ENCODE measurements at places on chromosomes 11 and 22. TPM values are rescaled to one million over a fixed set of nuclear protein-coding genes. Genes with fewer than 3 reads are reported as not detected.

The SLCO2B1 gene
- total RNA-seq = 30.1 TPM

The ZNF408 gene
- 7.1 TPM for total RNA-seq

The OR56A1 gene
- total RNA-seq = not detected

The CNIH2 gene
- total RNA-seq = not detected

The FOSL1 gene
- 0.32 TPM for total RNA-seq

- no peak for DNase-seq
These were observed 79.1 kb upstream of the SC5D start for GRCh38 chr11:121213362-121213893.

GRCh38 chr11:134610116-134610910 lies 198.3 kb upstream of the B3GAT1 start:
- DNase-seq = no peak

DNA sequence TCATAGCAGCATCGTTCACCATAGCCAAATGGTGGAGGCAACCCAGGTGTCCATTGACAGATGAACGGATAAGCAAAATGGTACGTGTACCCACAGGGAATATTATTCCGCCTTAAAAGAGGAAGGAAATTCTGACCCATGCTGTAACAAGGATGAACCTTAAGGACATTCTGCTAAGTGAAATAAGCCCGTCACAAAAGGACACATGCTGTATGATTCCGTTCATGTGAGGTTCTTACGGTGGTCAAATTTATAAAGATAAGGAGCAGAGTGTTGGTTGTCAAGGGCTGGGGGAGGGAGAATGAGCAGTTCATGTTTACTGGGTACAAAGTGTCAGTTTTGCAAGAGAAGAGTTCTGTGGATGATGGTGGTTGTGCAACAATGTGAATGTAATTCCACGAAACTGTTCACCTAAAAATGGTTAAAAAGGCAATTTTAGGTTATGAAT lies 26.3 kb downstream of the APOL1 start:
- DNase-seq = no peak

GRCh38 chr22:46076651-46077339 lies 73.5 kb upstream of the PPARA start:
- DNase-seq = peak; percentile 68

DNA sequence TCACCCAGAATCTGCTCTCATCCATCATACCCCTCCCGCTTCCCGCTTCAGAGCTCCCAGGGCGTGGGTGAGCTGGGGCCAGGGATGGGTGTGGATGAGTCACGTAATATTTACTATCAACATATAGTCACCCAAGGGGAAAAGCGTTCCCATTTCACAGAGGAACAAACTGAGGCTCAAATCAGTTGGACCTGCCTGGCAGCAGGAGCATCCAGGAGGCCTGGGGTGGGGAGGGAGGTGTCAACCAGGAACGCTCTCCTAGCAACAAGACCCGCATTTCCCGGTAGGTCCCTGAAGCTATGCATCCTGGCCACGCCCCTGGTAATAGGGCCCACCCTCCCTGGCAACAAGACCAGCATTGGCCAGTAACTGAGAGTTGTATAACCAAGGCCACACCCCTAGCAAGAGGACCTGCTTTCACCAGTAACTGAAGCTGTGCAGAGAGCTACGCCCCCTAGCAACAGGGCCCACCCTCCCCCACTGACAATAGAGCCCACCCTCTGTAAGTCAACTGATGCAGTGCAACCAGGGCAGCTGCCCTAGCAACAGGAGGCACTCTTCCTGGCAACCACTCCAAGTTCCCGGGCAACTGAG lies 32.7 kb upstream of the TXNRD2 start:
- DNase-seq = no peak

- DNase-seq = no peak
These were observed 9.9 kb upstream of the RASD2 start for GRCh38 chr22:35530700-35531099.

GRCh38 chr11:86660088-86660487 lies 12.3 kb downstream of the ME3 start:
- DNase-seq = no peak

DNA sequence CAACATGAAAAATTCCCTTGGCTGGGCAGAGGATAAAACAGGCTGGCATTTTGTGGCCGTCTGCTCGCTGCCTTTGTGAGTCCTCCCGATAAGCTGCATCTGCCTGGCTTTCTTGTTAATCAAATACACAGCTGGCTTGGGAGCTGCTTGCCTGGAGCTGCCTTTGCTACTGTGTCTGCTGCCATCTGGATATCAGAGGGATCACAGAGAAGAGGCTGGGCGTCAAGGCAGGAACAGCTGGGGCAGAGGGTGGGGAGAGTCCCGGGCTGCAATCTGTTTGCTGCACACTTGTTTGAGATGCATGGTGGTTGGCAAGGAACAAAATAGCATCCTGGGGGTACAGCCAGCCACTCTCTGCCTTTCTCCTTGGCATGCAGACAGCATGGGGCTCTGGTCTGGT lies 36.0 kb downstream of the COMMD9 start:
- no peak for DNase-seq

DNA sequence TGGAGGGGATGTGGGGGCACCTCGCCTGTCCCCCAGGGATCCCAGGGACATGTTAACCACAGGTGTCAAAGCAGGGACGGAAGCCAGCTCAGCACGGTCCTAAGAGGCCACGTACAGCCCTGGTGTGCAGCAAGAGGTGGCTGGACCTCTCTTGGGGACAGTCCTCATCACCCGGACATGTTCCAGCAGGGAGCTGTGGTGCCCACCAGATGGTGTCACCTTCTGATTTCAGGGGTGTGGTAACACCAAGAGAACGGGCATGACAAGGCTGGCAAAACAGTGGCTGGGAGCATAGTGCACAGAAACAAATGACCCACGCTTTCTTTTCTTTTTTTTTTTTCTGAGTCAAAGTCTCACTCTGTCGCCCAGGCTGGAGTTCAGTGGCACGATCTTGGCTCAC lies 25.6 kb upstream of the COMT start:
- no peak for DNase-seq

DNA sequence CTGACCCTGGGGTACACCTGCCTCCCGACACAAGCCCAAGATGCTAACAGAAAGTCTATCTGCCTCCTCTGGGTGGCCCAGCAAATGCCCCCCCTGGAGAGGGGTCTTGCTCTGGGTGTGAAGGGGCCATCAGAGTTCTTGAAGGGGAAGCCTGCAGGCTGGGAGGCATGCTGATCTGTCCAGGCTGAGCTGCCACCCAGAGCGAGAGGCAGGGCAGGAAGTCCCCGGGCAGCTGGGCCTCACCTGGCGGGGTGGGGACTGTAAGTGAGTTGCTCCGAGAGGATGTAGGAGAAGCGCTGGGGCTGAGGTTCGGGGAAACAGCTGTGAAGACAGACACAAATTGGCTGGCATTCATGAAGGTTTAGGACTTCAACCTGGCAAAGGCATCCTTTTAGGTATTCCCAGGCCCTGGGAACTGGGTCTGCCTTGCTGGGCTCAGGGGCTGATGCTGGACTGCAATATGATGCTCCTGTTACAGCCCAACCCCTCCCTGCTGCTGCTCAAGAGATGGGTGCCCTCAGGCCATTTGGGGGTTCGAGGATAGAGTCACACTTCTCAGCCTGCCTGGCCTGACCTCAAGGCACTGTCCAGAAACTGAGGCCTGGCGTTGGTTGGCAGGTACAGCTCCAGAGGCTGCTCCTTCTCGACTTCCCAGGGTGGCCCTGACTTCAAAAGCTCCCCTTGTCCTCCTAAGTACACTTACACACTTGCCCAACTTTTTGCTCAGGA lies 60.2 kb upstream of the LYVE1 start:
- no peak for DNase-seq

DNA sequence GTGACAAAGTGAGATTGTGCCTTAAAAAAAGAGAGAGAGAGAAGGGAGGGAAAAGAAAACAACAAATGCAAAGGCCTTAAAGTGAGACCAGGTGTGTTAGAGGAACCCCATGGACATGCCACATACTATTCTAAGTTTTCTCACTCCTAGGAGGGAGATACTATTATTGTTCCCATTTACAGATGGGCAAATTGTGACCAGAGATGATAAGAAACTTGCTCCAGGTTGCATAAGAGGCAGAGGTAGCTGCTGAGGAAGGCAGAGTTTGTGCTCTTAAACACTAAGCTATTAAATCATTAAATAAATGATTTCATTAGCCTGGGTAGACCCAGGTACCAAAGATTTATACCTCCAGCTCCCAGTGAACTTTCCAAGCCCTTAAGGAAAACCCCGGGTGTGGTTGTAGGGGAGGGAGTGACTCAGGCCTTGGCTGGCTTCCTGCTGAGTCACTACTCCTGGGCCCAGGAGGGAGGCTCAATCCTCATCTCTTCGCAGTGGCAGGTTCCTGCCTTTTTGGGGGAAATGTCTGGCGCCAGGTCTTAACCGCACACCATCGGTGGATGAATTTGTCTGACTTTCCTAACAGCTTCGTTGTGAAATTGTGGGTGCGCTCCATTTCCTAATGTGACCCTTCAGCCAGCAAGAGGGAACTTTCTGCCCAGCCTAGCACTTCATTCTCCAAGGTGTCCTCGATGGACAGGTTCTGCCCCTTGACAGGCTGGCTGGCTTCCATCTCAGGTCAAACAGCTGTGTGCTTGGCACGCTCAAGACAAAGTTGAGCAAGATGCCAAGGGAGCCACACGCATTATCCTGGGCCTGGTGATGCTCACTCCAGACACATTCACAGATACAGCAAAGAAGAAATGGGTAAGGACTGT lies 33.4 kb upstream of the PTPRJ start:
- DNase-seq = peak; percentile 76

DNA sequence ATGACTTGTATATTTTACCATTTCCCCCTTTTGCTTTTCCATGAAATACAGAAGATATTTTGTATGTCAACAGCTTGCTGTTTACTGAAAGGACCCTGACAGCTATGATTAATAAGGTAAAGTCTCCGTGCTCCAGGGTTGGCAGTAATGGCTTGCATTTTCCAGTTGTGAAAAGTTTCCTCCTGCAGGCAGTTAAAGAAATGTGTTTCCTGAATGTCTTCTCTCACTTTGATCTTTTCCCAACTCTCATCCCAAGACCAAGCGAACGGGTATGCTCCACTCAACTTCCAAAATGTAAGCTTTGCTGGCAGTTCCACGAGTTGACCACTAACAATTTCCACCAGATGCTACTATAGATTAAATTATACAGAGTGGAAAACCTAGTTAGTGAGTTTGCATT lies 8.9 kb downstream of the FIBIN start:
- no peak for DNase-seq

- no peak for DNase-seq
These were observed 90.4 kb downstream of the TTC28 start for GRCh38 chr22:28589102-28589750.

DNA sequence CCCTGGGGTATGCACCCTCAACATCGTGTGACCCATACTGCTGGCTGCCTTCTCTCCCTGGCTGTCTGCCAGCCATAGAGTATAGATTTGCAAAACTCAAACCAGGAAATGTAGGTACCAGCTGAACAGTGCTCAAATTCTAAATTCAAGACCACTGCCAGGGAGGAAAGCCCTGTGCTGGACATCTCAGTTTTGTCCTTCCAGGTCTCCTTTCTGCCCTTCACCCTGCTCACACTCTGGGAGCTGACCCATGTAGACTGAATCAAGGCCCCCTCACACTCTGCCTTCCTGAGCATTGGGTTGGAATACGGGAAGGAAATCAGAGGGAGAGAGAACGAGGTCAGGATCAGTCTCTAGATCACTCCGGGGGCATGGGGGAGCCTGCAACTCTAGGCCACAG lies 12.4 kb upstream of the DRD2 start:
- no peak for DNase-seq

DNA sequence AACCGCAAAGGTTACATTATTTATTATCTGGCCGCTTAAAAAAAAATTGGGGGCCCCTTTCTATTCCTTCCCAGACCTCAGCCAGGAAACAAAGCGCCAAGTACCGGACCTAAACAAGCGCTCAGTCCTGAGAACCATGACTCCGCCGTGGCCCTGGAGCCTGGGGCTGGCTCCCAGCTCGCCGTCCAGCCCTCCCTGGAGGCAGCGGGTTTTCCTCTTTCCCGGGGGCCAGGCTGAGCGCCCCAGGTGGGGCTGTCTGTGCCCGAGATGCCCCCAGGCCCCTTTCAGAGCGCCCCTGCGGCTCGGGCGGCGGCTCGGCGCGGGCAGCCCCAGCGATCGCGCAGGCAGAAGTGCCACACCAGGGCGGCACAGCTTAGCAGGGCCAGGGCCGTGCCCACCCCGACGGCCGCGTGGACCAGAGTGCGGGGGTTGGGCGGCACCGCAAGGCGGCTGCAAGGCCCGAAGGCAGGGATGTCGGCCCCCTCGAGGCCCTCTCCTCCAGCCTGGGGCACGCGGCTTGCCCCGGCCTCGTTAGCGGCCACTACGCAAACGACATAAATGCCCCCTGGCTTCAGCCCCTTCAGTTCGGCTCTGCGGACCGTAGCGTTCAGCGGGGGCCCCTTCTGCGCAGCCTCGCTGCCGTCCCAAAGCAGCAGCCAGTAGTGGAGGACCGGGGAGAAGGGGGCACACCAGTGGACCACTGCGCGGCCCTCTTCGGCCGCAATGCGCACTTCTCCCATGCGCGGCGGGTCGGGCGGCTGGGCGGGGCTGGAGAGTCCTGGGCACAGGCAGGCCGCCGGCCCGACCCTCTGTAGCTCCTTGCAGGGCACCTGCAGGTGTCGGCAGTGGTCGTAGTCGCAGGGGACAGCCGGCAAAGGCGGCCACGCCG lies 1.6 kb downstream of the LRRN4CL start:
- peak; percentile 55 for DNase-seq

- no peak for DNase-seq
These were observed 16.2 kb downstream of the CD6 start for GRCh38 chr11:60987577-60988277.

- no peak for DNase-seq
These were observed 88.3 kb downstream of the FBXO7 start for GRCh38 chr22:32562916-32563315.

DNA sequence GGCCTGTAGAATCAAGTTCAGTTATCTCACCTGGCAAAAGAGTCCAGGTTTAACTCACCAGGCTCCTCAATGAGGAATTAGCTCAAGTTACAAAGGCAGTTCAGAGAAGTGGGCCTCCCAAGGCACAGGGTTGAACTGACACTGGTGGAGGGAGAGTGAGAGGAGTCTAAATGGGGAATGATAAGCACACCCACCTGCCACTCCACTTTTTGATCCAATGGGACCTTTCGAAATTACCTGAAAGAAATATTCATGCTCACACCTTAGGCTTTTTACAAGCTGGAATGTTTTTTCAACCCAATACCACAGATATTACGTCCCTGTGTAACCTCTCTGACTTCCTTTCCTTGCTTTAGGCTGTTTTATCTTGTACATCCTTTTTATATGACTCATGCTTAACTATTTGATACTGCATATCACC lies 642.7 kb upstream of the TENM4 start:
- DNase-seq = no peak

DNA sequence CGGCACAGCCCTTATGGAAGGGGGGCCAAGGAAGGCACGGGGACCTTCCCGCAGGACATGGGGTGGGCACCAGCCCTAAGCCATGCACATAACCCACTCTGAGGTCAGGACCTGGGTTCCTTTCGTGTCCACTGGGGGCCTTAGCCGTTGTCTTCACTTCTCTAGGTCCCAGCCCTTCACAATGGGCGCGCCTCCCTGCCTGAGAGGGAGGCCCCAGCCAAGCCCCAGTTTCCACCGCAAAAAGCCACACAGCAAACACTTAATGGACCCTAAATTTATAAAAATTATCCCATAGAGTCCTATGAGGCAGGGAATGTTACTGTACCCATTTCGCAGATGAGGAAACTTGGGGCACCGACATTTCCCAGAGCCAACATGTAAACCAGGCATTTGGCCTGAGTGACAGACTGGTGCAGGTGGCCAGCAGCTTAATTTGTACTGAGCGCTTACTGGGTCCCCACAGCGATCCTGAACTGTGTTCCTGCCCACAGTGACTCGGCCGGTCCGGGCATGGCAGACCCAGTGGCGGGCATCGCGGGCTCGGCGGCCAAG lies 1.2 kb downstream of the GAS2L1 start:
- DNase-seq = no peak
